B cell (primary cell): ENCODE measurements at places on chromosomes 1 and 21. TPM values are rescaled to one million over a fixed set of nuclear protein-coding genes. Genes with fewer than 3 reads are reported as not detected.

DNA sequence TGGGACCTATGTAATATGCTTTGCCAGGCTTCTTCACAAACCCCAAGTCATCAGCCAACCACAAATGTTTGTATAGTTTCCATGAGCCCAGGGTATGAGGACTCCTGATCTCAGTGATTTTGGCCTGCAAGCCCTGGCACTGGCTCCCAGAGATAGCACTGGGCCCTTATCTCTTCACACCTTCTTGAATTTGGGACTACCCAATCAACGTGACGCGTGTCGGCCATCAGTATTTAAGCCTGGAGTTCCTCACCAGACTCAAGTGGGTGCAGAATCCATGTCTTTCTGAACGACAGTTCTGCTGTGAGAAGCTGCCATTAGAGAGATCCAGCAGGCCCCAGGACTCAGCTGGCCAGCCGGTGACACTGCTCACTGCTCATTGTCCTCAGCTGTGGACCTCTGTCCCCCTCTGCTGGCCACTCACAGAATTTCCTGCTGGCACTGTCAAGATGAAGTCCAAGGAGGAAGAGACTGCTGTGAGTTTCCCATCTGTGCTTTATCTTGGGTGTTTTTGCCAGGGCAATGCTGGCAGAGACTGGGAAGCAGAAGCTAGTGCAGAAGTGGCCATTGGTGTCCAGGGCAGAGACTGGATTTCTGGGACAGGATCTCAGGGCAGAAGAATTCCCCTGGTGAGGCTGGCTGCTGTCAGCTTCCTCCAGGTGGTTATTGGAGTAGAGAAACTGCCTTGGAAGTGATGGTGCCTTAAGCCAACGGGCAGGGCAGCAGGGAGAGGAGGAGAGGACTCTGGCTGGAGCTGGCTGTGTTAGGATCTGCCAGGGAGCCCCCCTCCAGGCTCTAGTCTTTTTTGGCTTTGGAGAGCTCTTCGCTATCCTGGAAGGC lies 28.4 kb downstream of the TMCC2 start:
- H3K27ac ChIP-seq = no peak overlapping the region
- peak; percentile 85 for DNase-seq
- no peaks in the 10 kb centered on the region for H3K36me3 ChIP-seq

DNA sequence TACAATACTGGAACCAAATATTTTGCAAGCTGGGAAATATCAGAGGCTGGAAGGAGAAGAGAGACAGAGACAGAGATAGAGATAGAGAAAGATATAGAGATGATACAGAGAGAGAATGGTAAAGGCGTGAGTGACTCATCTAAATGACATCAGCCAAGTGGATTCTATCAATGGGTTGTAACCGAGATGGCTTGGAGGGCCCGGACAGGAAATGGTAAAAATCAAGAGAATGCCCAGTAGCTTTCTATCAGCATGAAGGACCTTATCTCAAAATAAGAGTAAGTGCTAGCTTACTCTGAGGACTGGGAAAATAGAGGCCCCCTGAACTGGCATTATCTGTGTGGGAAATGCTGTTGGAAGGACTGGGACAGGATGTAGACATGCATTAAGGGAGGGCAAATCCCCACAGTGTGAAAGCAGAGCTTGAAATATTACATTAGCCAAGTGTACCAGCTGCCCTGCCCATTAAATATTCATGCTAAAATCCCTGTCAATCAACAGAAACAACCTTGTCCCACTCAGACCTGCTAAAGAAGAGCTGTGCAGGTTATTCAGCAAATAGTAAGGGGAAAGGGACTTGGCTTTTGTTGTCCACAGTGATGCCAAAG lies 76.6 kb upstream of the ZNF644 start:
- no peak for DNase-seq
- H3K4me1 ChIP-seq = peaks cover 4% of the 10 kb centered on the region
- H3K4me3 ChIP-seq = no peak overlapping the region
- H3K27me3 ChIP-seq = no peaks in the 10 kb centered on the region
- H3K27ac ChIP-seq = no peak overlapping the region

GRCh38 chr21:44314128-44314527 lies 14.3 kb downstream of the PFKL start:
- DNase-seq = no peak
- H3K27me3 ChIP-seq = no peaks in the 10 kb centered on the region
- H3K36me3 ChIP-seq = peaks cover 89% of the 10 kb centered on the region
- H3K27ac ChIP-seq = no peak overlapping the region
- no peaks in the 10 kb centered on the region for H3K4me1 ChIP-seq

GRCh38 chr1:33442141-33442540 lies 11.2 kb upstream of the PHC2 start:
- H3K4me1 ChIP-seq = no peaks in the 10 kb centered on the region
- no peak overlapping the region for H3K4me3 ChIP-seq
- no peaks in the 10 kb centered on the region for H3K27me3 ChIP-seq
- no peaks in the 10 kb centered on the region for H3K36me3 ChIP-seq
- H3K27ac ChIP-seq = no peak overlapping the region

- no peak for DNase-seq
- no peaks in the 10 kb centered on the region for H3K27me3 ChIP-seq
- H3K27ac ChIP-seq = no peak overlapping the region
Observed at GRCh38 chr21:46431884-46432488, 26.7 kb upstream of the DIP2A start.

DNA sequence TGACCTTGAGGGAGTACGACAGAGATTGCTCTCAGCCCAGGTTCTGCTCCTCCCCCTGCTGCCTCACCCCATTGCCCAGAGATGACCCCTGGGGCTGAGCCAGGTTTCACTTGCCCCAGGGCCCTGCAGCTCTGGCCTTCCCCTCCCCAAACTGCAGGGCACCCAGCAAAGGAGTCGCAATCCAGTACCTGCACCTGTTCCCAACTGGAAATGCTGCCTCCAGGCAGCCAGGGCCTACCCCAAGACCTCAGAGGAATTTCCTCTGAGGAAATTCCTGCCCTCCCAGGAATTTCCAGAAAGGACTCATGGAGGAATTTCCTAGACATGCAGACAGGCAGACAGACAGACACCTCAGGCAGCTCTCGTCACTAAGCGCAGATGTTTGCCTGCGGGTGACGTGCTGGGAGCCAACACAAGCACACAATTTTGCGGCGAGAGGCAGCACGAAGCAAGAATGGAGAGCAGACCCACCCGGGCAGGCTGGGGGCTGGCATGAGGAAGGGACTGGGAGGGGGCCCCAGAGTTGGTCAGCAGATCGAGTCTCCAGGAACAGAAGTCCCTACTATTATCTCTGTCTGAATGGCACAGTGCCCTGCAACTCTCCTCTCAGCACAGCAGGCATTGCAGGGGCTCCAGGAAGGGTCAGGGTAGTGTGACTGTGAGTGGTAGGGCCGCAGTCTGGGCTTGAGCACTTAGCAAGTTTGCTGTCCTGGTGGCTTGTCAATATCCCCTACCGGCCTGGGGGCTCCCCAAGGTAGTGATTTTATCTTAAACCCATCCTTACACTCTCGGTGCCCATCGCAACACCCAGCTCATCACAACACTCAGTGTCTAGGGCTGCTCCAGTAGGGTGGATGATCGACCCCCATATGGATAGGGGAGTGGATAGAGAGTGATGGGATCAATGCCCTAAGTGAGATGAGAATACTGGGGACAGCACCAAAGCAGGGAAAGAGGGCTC lies 2.9 kb upstream of the EFNA1 start:
- H3K27ac ChIP-seq = no peak overlapping the region
- H3K36me3 ChIP-seq = no peaks in the 10 kb centered on the region
- H3K4me1 ChIP-seq = peaks cover 34% of the 10 kb centered on the region

GRCh38 chr1:101567582-101568189 lies 330.9 kb downstream of the S1PR1 start:
- H3K4me3 ChIP-seq = no peak overlapping the region
- no peaks in the 10 kb centered on the region for H3K36me3 ChIP-seq
- H3K27ac ChIP-seq = no peak overlapping the region

DNA sequence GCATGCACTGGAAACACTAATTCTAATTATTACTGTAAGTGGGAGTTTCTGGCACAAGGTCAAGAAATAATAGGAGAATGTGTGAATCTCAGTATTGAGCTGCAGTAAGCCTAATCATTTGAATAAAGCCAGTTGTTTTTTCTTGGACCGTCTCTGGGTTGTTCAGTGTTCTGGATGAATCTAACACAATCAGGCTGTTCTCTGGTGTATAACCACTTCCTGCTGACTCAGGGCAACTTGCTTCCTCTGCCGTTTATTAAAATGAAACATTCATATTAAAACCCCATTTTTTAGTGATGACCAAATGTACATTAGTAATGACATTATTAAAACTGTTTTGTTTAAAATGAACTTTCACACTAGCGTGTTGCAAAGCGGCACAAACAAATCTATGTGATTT lies 273.1 kb upstream of the SNX7 start:
- no peaks in the 10 kb centered on the region for H3K36me3 ChIP-seq
- H3K27me3 ChIP-seq = no peaks in the 10 kb centered on the region
- DNase-seq = no peak
- H3K4me3 ChIP-seq = no peak overlapping the region
- no peak overlapping the region for H3K27ac ChIP-seq

DNA sequence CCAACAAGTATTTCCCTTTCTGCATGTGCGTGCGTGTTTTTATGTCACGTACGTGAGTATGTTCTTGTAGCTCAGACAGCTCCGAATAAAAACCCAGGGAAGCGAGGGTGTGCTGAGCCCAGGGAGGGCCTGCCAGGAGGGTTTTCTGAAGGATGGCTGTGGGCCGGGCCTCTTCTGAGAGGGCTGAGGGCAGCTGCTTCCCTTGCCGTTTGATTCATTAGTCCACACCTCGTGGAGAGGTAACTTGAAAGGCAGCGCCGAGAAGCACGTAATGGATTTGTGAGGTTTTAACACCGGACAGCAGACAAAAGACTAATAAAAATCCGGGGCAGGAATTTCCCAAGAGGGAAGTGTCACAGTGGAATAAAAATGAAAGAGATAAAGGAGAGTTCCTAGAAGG lies 29.5 kb downstream of the CD247 start:
- no peak overlapping the region for H3K27ac ChIP-seq
- H3K4me3 ChIP-seq = no peak overlapping the region
- no peaks in the 10 kb centered on the region for H3K4me1 ChIP-seq
- no peak for DNase-seq

GRCh38 chr1:15196807-15197530 lies 43.4 kb downstream of the TMEM51 start:
- H3K4me3 ChIP-seq = no peak overlapping the region
- H3K4me1 ChIP-seq = no peaks in the 10 kb centered on the region
- DNase-seq = no peak
- H3K36me3 ChIP-seq = no peaks in the 10 kb centered on the region
- H3K27me3 ChIP-seq = no peaks in the 10 kb centered on the region

DNA sequence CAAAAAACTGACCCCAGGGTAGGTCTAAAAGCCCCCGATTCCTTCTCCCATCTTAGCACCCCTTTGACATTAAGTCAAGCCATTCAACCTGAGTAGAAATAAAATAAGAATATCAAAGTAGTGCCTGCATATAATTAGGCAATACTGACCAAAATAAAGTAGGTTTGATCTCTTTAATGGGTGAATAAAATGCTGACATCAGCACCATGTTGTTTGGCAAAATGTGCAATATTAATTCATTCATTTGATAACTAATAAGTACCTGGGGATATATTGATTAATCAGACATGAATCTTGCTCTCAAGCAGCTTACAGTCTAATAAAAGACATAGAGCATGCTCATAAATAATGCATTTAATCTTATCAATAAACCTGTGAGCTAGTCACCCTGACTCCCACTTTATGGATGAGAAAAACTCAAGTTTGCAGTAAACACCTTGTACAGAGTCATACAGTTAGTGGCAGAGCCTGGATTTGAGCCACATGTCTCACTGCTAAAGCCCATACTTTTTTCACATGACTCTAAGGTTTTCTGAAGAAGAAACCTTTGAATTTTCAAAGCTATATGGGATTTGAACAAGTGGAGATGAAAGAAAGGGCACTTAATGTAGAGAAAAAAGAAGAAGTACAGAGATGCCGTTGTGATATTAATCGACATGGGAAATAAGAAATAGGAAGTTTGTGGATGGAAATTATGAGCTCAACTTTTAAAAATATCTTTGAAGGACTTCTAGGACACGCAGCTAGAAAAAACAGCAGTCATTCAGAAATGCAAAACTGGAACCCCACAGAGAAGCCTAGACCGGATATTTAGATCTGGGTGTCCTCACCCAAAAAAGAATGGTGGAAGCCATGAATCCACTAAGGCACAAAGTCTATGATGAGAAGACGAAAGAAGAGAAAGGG lies 183.9 kb downstream of the TOMM20 start:
- peak overlapping the region; percentile 14 for H3K4me3 ChIP-seq
- peak; percentile 41 for DNase-seq
- peaks cover 30% of the 10 kb centered on the region for H3K4me1 ChIP-seq

The CHRM3 gene
- not detected in 2 replicates for total RNA-seq

The BNIPL gene
- total RNA-seq = 1.8 and 2.5 TPM in 2 replicates

The MYOG gene
- not detected in 2 replicates for total RNA-seq

The S100A1 gene
- total RNA-seq = not detected in 2 replicates

The KCNK1 gene
- not detected in 2 replicates for total RNA-seq

The LRRC39 gene
- total RNA-seq = 1.5 TPM in 2 replicates

The LCE2C gene
- total RNA-seq = not detected in 2 replicates

The CCDC181 gene
- not detected in 2 replicates for total RNA-seq

The PADI2 gene
- 14.2 and 15.2 TPM in 2 replicates for total RNA-seq

The FLG2 gene
- not detected in 2 replicates for total RNA-seq
